ENCODE measurements at places on chromosomes 16 and 17. TPM values are rescaled to one million over a fixed set of nuclear protein-coding genes. Genes with fewer than 3 reads are reported as not detected.

CAVIN1 gene
- total RNA-seq = 224 TPM

MPP3 gene
- total RNA-seq = 6.0 TPM

RPL19 gene
- total RNA-seq = 1,704 TPM

AMZ2 gene
- 41.1 TPM for total RNA-seq

CDC6 gene
- 26.9 TPM for total RNA-seq

SOX8 gene
- total RNA-seq = not detected

TAT gene
- not detected for total RNA-seq

PGAP3 gene
- total RNA-seq = 20.9 TPM

CD300C gene
- not detected for total RNA-seq

CCDC57 gene
- total RNA-seq = 19.5 TPM

CBLN1 gene
- total RNA-seq = not detected

All from mesangial cell (primary cell).